Putamen (tissue), 1 donor: ENCODE measurements at places on chromosomes 4 and X.

DNA sequence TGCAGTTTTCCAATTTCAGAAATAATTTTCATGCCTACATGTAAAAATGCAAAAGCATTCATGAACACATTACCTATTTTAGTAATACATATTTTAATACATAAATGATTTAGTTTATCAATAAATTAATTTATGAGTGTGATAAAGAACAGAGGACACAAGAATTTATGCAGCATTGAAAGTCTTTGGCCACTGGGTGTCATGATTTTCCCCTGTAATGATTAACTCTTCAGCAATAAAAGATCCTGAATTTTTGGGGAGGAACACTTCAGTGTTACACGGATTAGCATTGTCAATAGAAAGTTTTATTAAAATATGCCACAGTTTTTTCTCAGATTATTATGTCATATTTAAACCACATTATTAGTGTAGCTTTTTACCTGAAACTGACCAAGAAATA lies 8.6 kb upstream of the VCX2 start:
- no peak for DNase-seq

- DNase-seq = no peak
These were observed 6.5 kb downstream of the HMGN5 start for GRCh38 chrX:81195259-81195658.

GRCh38 chrX:37800717-37801116 lies 20.9 kb downstream of the CYBB start:
- DNase-seq = no peak

- no peak for DNase-seq
These were observed 23.0 kb downstream of the GPM6B start for GRCh38 chrX:13793897-13794296.

DNA sequence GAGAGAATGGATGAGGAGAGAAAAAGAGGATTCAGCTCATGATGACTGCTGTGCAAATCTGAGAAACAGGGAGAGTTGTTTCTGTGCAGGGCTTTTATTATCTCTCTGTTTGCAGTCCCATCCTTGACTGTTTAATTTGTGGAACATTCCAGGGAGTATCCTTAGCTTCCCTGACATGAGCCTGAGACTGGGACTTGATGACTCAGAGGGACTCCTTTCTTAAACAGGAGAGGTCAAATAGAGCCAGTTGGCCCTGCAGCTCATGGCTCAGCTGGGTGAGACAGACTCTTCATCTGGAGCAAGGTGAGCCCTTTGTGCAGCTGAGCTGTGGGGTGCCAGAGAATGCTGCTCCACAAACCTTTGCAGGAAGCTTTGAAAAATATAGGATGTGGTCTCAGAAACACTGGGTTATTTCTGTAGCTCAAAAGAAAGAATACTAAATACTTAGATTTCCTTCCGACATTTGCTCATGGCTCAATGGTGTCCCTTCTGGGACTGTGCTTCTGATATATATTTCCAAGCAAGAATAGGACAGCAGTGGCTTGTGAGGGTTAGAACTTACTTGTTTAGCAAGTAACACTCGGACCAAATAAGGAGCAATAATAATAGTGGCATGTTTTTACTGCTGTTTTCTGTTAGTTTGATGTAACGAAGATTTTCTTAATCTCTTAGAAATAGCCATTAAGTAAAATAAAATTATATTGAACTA lies 14.5 kb downstream of the ARHGAP24 start:
- no peak for DNase-seq

DNA sequence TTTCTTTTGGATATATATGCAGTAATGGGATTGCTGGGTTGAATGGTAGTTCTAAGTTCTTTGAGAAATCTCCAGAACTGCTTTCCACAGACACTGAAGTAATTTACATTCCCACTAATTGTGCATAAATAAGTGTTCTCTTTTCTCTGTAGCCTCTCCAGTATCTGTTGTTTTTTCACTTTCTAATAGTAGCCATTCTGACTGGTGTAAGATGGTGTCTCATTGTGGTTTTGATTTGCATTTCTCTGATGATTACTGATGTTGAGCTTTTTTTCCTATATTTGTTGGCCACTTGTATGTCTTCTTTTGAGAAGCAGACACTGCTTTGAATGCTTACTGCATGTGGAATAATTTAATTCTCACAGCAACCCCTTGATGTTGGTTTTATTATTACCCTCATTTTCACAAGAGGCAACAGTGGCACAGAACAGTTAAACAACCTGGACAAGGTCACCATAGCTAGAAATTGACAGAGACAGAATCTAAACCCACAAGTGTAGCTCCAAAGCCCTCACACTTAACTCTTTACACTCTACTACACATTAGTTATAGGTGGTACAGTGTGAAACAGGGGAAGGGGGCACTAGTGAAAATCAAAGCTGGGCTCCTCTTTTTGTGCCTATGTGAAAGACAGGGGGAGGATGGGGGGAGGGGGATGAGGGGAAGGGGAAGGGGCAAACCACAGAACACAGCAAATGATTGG lies 96.1 kb downstream of the REELD1 start:
- DNase-seq = no peak

DNA sequence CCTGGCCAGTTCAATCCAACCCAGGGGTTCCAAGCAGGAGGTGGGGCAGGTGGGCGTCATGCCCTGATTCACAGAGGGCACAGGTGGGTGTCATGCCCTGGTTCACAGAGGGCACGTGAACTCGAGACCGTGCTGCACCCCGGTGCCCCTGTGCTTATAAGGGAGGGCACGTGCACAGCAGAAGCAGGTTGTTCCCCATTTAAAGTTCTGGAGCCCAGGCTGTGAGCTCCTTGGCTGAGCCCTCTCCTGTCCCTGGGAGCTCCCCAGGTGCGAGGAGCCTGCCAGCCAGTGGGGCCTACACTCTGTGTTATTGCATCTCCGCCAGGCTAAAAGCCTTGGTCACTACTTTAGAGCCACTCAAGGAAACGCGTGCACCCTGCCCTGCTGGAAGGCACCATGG lies 3.2 kb upstream of the CPZ start:
- DNase-seq = no peak

DNA sequence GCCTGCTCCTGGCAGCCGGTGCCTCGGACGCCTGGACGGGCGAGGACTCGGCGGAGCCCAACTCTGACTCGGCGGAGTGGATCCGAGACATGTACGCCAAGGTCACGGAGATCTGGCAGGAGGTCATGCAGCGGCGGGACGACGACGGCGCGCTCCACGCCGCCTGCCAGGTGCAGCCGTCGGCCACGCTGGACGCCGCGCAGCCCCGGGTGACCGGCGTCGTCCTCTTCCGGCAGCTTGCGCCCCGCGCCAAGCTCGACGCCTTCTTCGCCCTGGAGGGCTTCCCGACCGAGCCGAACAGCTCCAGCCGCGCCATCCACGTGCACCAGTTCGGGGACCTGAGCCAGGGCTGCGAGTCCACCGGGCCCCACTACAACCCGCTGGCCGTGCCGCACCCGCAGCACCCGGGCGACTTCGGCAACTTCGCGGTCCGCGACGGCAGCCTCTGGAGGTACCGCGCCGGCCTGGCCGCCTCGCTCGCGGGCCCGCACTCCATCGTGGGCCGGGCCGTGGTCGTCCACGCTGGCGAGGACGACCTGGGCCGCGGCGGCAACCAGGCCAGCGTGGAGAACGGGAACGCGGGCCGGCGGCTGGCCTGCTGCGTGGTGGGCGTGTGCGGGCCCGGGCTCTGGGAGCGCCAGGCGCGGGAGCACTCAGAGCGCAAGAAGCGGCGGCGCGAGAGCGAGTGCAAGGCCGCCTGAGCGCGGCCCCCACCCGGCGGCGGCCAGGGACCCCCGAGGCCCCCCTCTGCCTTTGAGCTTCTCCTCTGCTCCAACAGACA lies 4.4 kb downstream of the SOD3 start:
- DNase-seq = no peak

DNA sequence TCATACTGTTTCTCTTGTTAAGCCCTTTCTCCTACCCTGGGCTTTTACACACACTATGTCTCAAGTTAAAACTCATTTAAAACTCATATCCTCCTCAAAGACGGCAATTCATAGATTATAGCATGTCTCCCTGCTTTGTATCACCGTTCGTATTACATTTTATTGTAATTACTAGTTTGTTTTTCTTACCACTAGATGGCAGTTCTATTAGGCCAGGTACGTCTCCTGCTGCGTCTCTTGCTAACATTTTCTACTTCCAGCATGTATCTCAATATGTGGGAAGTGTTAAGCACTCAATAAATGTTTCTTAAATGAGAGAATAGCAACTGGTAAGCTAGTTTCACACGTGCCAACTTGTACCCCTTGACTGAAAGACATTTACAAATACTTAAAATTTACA lies 450.3 kb upstream of the PCDH7 start:
- no peak for DNase-seq

- DNase-seq = no peak
These were observed 143.4 kb downstream of the KLHL13 start for GRCh38 chrX:117973110-117973807.

GRCh38 chrX:39161611-39162255 lies 360.5 kb downstream of the MID1IP1 start:
- no peak for DNase-seq

DNA sequence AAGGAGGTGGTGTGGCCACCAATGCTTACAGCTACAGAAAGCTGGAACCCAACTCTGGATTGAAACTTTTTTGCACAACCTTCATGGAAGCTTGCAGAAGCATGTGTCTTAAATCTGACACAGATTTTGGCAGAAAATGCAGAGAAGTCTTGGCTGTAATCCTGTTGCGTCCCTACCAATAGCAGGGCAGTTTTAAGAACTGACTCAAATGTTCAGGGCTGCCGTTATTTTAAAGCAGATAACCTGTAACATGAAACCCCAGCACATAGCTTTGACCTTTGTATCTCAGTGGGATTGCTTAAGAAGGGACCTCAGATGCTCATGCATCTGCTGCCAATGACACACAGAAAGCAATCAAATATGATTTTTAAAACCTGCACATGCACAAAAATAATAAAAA lies at the start of gene VEGFD:
TSS of gene VEGFD (minus strand) at position 110 of the 400 bp plus-strand sequence. CDS start 467 bp downstream, outside the sequence.
- no peak for DNase-seq

DNA sequence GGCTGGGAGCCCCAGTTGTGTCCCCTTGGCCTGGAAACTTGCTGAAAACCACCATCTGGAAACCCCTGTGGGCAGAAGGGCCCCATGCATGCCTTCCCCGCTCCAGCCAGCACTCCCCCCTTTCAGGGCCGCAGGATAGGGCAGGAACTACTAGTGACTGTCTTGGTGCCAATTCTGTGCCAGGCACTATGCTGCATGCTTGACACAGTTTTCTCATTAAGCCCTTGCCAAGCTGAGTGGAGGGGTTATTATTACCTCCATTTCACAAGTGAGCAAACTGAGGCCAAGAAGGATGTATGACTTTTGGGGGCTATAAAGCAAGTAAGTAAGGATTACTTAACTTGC lies 73.6 kb upstream of the PJA1 start:
- no peak for DNase-seq

DNA sequence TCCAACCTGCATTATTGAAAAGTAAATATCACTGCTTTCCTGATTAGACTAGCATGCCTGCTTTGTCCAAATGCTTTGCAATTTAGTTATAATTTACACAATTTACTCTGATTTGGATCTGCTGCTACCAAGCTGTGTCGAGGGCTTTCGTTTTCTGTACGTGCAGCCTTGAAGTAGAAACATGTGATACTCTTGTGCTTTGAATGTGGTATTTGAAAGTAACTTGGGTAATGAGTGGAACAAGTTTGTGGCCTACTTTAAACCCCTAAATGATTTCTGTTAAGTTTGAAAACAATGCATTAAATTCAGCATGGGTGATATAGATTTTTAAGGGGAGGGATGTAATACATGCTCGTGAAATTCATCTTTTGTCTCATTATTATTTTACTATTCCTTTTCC lies 240.7 kb downstream of the IQCM start:
- DNase-seq = no peak

GRCh38 chr4:161197912-161198311 lies 965.9 kb downstream of the FSTL5 start:
- DNase-seq = no peak

DNA sequence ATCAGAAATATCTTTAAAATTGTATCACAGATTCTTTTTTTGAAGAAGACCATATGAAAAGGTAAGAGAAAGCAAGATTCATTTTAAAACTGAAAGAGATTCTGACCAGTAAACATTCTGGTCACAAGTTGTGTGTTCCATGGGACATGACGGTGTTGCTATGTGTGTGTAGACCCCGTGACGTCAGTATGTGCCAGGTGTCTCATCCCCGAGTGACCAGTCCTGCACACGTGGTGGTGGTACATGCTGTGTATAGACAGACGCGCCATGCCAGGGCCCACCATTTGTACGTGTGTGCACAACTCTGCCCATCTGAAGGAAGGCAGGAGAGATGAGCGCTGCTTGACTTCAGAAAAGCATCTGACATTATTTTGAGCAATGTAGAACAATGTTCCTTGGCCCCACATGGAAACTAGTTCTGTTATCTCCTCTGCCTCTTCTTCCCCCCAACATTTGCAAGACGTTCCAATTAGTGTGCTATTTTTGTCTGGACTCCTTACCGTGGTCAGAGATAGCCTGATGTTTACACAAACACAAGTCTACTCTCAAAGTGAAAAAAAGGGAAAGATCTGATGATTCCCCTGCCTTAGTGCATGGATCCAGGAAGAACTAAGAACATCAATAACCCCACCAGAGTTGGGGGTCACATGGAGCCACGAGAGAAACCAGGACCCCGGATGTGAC lies 51.2 kb downstream of the IRF2 start:
- no peak for DNase-seq

GRCh38 chr4:17758485-17758884 lies 22.9 kb downstream of the FAM184B start:
- DNase-seq = no peak

- DNase-seq = no peak
These were observed 60.8 kb downstream of the DLG3 start for GRCh38 chrX:70505451-70505841.

GRCh38 chr4:7799736-7800135 lies 139.9 kb downstream of the AFAP1 start:
- DNase-seq = no peak

DNA sequence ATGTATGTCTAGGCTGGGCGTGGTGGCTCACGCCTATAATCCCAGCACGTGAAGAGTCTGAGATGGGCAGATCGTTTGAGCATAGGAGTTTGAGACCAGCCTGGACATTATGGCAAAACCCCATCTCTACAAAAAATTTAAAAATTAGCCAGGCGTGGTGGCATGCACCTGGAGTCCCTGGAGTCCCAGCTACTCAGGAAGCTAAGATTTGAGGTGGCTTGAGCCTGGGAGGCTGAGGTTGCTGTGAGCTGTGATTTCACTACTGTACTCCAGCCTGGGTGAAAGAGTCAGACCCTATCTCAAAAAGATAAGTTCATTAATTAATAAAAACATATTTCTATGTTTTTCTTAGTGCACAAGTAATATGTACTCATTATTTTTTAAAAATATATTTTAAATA lies 238.1 kb downstream of the ARHGAP24 start:
- DNase-seq = no peak

DNA sequence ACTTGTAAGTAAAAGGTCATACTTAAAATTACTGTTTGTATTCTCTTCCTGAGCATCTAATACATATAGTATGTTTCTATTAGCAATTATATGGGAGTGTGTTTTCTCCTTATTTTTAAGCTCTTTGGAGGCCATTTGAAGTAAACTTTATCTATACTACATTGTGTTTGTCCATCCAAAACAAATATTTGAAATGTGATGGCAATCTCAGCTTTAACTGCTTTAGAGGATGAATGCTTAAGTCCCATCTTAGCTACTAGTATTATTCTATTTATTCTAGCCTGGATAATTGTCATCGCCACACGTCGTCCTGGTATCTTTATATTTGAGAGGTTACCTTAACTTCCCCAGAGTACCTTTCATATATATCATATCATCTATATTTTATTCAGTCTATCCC lies 335.8 kb downstream of the NAF1 start:
- no peak for DNase-seq

- DNase-seq = no peak
These were observed 149.3 kb downstream of the NWD2 start for GRCh38 chr4:37393889-37394288.

GRCh38 chr4:175651756-175652310 lies 160.2 kb downstream of the GPM6A start:
- DNase-seq = no peak

GRCh38 chr4:48343035-48343434 lies 1.7 kb downstream of the SLAIN2 start:
- no peak for DNase-seq
